ENCODE measurements at places on chromosomes 1 and 21.

DNA sequence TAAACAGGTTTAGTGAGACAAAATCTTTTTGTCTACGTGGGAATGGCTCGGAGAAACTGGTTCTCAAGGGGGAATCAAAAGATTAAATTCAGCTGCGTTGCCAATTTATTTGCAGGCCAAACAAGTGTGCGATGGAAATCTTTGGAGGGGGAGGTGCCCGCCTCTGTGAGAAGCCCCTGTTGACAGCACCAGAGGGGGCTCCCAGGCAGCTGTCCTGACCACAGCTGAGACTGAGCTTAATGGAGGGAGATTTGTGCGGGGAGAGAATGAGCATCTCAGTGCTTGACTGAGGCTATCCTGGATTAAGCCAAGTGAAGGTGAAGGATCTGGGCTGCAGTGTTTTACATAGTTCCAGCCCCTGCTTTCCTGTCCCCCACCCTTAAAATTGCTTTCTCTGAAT is 169.7 kb downstream of the ATG4C start:
- no peak for DNase-seq

GRCh38 chr1:248009681-248010080 is 3.8 kb upstream of the OR2L5 start:
- no peak for DNase-seq

- DNase-seq, result no peak
Measured at GRCh38 chr1:19387045-19387467, 74.9 kb downstream of the SLC66A1 start.

DNA sequence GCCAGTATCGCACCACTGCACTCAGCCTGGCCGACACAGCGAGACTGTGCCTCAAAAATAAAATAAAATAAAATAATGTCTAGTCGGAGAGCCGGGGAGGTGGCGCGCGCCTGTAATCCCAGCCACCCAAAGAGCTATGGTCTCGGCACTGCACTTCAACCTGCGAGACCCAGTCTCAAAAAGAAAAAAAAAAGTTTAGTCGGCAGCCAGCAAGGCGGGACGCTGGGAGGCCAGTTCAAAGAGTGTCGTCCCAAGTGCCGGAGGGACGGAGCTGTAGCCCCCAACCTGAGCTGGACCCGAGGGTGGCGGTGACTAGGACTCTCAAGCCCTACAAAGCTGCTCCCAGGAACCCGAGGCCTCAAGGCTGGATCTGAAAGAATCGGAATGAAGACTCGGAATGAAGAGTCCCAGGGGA is 632 bp upstream of the FALEC start:
- DNase-seq, result no peak

DNA sequence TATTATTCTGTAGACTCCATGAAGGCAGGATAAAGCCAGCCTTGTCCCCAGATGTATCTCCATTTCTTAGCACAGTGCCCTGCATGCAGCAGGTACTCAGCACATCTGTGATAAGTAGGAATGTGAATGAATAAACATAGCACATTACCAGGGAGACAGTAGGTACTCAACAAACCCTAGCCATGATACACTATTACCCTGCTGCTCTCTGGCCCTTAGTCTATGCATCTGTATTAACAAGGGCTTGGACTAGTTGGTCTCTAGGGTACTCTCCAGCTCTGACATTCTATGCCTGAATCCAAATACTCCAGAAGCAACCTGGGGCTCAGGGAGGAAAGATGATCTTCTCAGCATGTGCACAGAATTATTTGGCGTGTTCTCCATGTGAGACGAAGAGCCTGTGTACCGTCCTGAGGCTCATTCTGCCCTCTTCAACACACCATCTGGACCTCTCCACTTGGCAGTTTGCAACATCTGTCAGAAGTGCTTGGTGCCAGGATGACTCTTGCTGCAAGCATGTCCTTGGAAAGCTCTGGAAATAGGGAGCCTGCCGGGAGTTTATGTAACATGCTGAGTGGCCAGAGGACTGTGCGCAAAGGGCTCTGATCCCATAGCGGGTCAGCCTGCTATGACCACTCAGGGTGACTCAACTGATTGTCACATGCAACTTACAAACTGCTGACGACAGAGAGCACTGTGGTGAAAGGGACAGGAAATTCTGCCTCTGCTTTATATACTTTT is 228.2 kb upstream of the USP24 start:
- no peak for DNase-seq

GRCh38 chr21:32463367-32463766 is 50.9 kb downstream of the EVA1C start:
- DNase-seq, result no peak

GRCh38 chr21:34198231-34199120 is 125.1 kb downstream of the MRPS6 start:
- DNase-seq, result no peak

DNA sequence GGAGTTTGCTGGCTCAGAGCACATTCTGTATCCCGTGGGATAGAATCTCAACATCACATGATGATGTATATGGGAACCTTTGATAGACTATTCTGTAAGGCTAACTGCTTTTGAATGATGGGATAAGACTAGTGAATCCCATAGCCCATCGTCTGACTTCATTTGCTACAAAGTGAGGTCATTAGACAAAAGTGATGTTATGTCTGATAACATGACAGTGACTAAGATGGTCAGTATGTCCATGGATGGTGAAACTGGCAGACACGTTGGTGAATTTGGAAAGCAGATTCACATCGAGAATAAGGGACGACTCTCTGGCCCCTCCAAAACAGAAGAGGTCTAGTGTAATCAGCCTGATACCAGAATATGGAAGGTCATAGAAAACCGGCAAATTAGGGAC is 108.4 kb downstream of the HHAT start:
- DNase-seq, result no peak

DNA sequence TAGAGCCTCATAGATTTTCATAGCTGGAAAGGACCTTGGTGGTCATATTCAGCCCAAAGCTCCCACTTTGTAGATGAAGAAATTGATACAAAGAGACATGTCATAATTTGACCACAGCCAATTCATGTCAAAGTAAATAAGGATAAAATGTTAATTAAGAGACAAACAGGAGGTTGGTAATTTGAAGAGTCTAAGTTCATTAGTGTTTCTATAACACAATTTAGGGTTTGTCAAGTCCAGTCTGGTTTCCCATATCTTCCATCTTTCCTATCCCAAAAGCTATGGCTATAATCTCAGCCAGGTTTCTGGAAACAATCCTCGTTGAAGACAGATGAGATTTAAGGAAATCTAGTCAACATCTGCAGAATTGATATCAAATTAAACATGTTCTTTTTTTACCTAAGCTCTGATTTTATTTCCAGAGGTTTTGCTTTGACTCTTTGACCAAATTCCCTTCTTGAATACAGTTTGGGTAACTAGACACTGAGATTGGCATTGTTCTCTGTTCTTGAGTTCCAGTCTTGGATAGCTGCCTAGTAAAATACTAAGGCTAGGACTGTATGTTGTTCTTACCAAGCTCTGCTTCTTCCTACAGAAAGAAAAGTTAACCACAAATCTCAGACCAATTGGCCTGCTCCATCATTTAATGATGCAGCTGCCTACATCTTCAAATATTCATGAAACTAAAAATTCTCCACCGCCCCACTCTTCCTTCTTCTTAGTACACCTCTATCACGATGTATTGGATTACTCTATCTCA is 62.0 kb downstream of the SLC44A5 start:
- DNase-seq, result no peak

GRCh38 chr1:228783418-228784040 is 48.2 kb downstream of the RHOU start:
- DNase-seq, result no peak

DNA sequence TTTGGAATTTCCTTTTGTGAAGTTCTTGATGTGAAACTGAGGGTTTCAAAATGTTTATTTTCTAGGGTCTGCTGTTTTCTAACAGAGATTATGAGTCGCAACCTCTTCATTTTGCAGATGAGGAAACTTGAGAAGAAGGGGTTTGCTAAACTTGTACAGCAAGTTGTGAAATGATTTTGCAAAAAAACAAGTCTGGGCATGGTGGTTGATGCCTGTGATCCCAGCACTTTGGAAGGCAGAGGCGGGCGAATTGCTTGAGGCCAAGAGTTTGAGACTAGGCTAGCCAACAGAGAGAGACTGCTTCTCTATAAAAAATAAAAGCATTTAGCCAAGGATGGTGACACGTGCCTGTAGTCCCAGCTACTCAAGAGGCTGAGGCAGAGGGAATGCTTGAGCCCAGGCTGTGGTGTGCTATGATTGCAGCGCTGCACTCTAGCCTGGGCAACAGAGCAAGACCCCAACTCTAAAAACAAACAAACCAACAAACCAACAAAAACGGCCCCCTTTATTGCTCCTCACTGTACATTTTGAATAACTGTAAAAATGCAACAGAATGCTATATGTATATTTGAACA is 9.9 kb downstream of the TRIM67 start:
- no peak for DNase-seq

- no peak for DNase-seq
Measured at GRCh38 chr1:7552402-7552801, 218.7 kb upstream of the VAMP3 start.

DNA sequence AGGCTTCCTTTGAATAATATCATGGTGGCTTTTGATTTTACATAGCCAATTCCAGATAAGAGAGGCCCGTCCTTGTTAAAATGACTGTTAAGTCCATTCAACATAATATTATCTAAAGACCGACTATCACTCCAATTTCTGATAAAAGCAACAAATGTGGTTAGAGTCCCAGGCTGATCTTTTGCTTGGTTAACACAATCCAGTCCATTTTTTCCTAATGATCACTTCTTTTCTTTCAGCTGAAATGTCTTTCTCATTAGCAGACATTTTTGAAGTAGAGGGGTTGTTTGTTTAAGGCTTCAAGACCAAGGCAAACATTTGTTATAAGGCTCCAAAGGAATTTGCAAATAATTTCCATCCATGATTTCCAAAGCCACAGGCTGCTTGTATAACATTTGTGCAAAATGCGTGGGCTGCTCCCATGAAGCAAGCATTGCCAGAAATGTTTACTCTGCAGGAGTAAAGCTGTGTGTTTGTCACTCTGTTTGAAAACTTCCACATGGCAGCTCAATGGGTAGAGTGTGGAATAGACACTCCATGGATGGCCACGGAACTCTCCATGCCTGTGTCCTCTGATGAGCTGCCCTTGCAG is 111.5 kb downstream of the PSMG1 start:
- no peak for DNase-seq

- no peak for DNase-seq
Measured at GRCh38 chr1:196372896-196373536, 235.2 kb downstream of the KCNT2 start.

DNA sequence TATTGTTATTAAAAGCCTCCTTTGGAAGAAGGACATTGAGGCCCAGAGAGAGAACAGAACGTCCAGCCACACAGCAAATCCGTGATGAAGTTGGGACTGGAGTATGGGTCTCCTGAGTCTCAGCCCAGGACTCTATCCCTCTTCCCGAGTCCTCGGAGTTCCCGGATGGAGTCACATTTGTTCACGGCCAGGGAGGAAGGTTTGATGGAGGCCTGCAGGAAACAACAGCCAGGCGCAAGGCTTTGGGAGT is 357 bp upstream of the TXLNA start:
- DNase-seq, result no peak

DNA sequence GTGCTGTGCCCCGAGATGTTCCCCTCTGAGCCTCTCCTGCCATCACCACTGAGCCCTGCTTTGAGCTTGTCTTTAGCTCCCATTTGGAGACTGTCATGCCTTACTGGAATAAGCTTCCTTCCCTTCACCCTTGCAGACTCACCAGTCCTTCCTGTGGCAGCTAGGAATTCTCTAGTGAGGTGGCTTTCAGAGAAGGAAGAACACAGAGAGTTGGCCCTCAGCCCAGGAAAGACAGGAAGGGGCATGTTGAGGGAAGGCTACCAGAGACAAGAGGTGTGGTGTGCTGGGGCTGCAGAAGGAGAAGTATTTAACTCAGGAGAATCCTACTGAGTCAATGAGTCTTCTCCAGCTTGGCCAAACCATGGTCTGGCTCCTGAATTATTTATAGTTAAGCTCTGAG is 76.3 kb downstream of the UCK2 start:
- DNase-seq, result no peak

GRCh38 chr1:239956263-239956662 is 135.4 kb upstream of the FMN2 start:
- DNase-seq, result no peak

DNA sequence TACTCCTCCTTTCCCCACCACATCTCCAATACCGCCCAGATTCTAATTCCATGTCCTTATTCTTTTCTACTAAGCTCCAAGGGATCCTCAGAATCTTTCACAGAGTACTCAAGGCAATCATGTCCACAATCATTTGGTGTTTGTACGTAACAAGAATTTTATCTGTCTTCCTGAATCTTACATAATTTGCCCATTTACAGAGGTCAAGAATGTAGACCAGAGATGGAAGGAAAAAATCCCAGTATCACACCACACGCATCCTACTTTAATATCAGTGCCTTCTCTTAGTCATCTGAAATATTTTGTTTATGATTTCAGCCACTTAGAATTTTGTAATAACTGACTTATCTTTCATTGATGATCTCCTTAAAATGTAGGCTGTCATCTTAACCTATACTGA is 366.0 kb upstream of the LRRC7 start:
- DNase-seq, result no peak

DNA sequence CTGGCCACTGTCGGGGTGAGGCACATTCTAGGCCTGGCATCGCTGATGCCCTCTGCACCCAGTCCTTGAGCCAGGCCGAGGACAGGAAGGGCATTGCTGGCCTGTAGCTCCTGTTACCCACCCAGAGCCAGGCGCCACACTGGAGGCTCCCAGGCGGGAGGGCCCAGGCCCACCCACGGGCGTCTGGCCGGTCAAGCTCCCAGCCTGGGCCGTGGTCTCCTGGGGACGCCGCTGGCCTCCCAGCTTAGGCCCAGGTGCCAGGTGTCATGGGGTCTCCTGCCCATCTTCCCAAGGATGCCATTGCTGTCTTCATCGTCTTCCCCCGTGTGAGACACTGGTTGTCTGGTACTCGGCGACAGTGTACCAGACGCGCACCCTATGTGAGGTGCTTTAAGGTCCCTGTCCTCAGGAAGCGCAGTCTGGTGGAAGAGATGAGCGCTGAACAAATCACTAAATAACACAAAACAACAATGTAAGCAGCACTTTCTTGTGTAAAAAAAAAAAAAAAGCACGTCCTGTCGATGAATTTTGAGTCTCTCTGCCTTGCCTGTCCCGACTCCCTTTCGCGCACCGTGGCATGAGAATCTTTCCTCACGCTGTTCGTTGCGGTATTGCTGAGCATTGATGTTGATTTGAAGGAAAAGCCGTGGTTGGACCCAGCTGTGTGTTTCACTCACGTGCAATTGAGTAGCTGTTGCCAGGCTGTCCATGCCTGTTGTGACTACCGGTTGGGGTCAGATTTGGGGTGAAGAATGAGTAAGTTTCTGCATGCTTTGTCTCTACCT is 27.0 kb upstream of the TRAPPC10 start:
- DNase-seq, result no peak

- no peak for DNase-seq
Measured at GRCh38 chr1:68503085-68503484, 6.2 kb upstream of the DEPDC1 start.
